ENCODE measurements at places on chromosomes 2 and 18.
A peak's percentile ranks its signal among the peaks of the same experiment; 100 is the strongest.

DNA sequence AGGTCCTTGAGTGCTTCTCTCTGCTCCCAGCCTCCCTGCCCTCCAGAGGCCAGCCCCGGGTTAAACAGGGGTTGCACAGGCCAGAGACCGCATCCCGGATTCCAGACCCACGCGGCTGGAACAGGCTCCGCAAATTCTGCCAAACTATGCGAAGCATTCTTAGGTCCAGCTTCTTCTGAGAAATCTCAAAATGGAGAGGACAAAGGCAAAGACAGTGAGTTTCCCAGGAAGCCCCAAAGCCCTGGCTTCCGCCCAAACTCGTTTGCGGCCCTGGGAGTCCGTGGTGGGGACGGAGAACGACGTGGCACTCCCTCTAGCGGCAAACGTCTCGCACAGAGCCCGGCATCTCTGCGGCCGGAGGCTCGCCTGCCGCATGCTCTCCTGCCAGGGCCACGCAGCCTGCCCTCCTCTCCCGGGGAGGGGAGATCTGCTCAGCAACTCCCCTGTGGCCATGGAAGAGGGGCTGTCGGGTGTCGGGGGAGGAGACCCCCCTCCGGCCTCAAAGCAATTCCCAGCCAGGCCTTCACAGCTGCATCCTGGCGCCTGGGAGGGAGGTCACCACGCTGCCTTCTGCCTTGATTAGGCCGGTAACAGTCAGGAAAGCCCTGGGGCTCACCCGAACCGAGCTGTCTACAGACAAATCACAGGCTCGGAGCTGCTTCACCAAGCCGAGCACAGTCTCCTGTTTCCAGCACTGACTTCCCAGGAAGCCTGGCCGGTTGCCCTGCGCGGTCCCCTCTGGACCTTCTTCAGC is 33.4 kb upstream of the KLHL29 start:
- DNase-seq, result peak; percentile 70

GRCh38 chr2:176002688-176003210 is 682 bp upstream of the LNPK start:
- peak; percentile 13 for DNase-seq

GRCh38 chr2:212282671-212283261 is 255.8 kb downstream of the ERBB4 start:
- DNase-seq, result no peak

- no peak for DNase-seq
Observed at GRCh38 chr2:129914538-129915302, 64.7 kb upstream of the RAB6C start.

DNA sequence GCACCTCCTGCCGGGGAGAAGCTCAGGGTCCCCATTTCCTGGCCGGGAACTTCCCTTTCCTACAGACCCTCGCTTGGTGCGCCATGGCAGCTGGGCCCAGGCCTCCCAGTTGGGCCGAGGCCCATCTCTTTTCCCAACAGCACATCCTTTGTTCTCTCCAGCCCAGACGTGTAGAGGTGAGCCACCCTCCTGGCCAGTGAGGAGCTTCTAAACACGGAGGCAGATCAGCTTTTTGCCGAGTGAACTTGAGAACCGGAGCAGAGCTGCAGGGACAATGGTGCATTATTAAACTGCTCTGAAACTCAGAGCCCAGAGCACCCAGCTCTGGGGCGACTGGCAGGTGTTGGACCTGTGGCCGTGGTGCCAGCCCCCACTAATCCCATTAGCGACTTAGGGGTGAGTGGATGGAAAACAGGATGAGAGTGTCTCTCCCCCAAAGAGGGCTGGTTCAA is 25.4 kb downstream of the SH3BP4 start:
- DNase-seq, result no peak

DNA sequence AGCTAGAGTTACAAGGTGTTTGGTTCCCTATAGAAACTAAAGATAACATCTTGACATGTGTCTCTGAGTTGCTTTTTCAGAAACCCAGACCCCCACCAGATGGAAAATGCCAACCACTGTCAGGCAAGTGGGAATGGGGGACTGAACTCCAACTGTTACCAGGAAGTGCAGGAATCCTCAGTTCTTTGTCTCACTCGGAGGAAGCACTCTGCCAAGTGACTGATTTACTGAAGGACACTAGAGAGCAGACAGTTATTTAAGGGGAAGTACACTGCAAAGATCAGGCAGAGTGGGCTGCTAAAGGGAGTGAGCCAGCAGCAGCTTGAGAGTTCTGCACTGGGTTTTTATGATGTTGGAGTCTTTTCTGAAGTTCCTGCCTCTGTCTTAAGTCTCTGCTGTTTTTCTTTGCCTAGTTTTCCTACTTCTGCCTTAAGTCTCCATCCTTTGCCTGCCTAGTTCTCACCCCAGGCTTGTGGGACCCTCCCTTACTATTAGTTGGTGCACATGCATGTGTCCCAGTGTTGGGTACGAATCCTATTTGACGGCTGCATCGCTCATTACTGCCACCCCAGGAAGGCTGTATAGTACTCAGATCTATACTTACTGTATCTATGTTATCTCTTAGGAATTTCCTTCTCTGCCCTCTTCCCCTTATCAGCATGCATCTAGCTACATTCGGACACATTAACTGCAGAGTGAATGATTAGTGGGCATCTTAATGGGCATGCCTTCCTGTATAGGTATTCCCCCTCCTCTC is 97.1 kb downstream of the TEX51 start:
- DNase-seq, result no peak

- no peak for DNase-seq
Observed at GRCh38 chr2:191618786-191619185, 59.1 kb upstream of the NABP1 start.

DNA sequence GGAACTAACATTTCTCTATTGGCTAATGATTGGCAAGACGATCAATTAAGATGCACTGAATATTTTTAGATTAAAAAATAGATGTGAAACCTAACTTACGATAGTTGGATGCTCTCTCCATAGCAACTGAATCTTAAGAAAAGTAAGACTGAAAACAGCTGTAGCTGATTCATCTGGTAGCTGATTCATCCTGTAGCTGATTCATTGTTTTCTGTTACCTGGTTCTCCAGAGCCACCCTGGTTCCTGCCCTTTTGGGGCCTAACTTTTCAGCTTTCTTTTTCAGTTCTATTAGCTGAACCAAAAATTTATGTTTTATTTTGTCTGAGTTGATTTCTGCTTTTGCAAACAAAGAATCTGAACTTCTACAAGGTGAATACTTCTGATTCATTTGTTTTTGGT is 22.7 kb upstream of the SPR start:
- no peak for DNase-seq

DNA sequence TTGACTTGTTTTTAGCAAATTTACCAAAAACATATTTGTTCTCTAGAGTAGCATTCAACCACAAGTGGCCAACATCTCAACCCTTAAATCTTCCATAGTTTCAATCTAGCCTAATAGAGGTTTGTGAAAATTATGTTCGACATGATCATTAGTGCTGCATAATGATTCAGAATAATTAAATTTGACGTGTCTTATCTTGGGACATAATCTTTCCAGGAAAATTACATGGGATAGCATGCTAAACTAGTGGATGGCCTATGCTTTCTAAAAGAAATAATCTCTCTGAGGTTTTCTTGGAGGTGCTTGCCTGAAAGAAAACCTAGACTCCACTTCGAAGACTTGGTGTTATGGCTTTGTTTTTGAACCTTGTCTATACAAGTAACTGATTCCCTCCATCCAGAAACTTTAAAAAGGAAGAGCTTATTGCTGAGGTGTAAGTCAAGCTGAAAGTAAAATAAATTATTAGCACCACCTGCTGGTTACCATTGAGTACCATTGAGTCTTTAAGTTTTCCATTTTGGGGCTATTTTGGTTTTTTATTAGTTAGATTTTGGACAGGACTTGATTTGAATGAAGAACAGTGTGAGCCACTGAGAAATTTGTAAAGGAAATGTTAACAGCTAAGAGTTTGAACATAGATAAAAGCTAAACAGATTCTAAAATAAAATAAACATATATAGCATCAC is 32.7 kb downstream of the COX7A2L start:
- DNase-seq, result peak; percentile 48

DNA sequence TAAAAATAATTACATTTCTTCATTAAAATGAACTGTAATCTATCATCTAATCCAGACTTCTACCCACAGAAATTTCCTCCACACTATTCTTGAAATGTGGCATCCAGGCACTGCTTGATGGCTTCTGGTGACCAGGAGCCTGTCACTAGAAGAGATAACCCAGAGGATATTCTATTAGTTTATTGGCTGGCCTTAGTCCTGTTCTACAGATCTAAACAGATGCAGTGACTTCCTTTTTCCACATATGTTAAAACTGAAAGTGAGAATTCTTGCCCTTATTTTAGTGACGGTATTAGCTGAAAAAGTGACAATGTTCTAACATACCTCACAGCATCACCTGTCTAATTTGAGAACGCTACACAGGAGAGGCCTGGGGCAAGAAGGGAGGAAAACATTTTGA is 775.4 kb downstream of the TSN start:
- DNase-seq, result no peak

DNA sequence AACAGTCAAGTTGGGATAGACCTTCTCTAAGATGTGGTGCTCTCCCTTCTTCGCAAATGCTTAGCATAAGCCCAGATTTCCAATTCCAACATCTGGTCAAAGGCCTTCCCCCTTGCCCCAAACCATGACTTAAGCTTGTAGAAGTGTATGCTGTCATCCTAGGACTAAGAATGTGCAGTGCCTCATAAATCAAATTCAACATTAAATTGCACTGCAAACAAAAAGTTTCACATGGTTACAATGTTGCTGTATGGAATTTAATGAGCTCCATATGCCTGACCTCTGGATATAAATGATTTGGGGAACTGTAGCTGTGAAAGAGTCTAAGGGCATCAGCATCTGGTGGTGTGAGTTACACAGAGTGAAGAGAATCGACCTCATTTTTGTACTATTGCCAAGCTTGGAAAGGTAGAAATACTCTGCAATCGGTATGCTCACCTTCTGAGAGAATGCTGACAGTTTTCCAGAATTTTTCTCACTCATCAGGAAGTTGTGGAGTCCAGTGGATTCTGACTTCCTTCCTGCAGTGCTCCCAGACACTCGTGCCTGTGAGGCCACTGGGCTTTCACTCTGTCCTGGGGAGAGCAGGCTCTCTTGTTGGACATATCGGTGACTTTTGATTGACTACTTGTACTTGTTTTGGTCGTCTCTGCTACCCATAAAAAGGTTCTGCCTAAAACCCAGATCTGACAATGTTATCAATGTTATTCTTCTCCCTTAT is 40.6 kb downstream of the FASTKD2 start:
- peak; percentile 44 for DNase-seq

GRCh38 chr2:10495311-10495987 is 47.3 kb upstream of the ODC1 start:
- DNase-seq, result no peak

DNA sequence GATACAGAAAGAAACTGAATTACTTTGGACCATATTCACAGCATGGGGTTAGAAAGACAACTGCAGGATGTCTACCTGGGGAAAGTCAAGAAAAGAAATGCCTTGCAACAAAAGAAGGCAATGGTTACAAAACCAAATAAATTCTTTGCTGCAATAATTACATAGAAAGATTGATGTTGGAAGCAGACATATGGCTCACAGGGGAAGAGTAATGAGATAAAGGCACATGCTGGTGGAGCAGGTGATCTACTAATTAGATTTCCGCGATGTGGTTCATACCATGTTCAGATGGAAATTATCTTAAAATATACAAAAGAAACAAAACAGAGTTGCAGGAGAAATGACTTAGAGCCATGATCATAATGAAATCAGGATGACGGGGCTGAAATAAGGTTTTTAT is 718.8 kb upstream of the PKDCC start:
- no peak for DNase-seq

DNA sequence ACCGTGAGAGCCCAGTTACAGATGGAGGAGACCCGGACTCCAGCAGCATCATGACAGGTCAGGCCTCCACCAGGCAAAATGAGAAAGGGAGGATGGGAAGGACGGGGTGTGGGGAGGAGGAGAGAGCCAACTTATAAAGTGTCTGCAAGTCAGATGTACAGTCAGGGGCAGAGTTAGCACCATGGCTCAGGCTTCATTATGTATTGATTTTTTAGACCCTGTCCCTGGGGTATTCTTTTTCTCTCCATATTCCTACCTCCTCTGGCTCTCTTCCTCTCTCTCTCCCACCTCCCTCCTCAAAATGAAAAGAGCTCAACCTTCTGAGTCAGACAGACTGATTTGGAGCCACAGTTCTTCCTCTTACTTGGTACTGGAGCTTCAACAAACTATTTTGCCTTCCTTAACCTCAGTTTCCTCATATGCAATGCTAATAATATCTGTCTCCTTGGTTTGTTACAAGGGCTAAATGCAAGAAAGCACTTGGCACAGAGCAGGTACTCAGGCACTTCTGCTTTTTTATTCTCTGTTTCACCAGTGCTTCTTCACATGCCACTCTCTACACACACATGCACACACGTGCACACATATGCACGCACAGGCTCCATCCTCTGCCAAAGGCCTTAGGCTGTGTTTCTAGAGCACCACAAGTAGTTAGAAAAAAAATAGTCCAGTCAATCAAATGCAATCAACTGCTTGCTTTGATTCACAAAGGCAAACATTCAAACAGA is 92.3 kb upstream of the PKDCC start:
- no peak for DNase-seq

GRCh38 chr2:4528773-4529172 is 825.4 kb downstream of the DCDC2C start:
- DNase-seq, result no peak

DNA sequence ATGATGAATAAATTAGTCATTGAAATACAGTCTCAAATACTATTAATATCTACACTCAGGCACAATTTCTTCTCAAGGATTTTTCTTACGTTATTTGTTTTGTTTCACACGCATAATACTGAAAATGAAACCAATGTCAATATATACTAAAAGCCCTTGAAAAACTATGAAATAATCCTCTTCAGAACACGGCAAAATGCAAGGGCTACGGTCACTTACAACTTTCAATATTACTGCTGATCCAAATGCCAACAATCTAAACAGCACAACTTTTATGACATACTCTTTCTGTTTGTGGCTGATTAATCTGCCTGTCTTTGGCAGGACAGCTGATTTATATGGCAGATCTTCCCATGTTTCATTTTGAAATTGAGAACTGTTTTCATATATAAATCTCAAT is 68.3 kb downstream of the LRPPRC start:
- no peak for DNase-seq

- no peak for DNase-seq
Observed at GRCh38 chr2:118312969-118313756, 224.9 kb downstream of the INSIG2 start.

DNA sequence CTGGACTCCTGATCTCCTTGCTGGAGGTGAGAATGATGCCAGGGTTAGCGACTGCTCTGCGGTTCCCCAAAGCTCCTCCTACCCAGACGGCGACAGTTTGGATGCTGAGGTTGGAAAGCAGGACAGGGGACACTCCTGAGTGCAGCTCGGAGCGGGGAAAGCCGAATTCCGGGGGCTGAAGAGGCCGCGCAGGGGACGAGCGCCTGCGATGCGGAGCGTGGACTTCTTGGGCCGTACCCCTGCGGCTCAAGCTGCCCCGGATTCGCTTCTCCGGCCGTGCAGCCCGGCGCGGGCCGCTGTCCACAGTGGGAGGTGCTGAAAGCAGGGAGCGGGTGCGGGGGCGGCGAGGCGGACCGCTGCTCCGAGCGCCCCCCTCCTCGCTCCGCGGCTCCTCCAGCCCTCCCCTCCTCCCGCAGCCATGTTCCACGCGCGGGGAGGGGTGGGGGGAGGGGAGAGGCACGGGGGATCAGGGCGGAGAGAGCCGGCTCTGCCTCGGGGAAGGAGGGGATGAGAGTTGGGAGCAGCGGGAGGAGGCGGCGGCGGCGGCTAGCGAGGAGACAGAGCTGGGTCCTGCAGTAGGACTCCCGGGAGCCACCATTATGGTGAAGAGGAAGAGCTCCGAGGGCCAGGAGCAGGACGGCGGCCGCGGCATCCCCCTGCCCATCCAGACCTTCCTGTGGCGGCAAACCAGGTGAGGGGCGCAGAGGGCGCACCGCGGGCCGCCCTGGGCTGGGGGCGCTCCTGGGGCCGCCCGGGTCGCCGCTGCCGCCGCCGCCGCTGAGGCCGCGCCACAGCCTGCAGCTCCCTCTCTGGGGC is at the start of gene UNC80:
Gene UNC80, plus strand, starts transcription at position 359 of the 816 bp plus-strand sequence. Its CDS starts 241 bp downstream, at position 600.
- DNase-seq, result peak; percentile 41
